Stimulated activated CD8-positive, alpha-beta memory T cell treated with anti-CD3 and anti-CD28 coated beads, Interleukin-15, amount 100 ng/mL, for 24 hours (primary cell): ENCODE measurements at places on chromosomes 12 and 14.
A peak's percentile ranks its signal among the peaks of the same experiment; 100 is the strongest.

GRCh38 chr12:57549909-57550640 is at the start of gene KIF5A:
TSS of gene KIF5A (plus strand) at chr12:57550044. CDS start at chr12:57550272, 228 bp downstream.
- DNase-seq = peak; percentile 30

DNA sequence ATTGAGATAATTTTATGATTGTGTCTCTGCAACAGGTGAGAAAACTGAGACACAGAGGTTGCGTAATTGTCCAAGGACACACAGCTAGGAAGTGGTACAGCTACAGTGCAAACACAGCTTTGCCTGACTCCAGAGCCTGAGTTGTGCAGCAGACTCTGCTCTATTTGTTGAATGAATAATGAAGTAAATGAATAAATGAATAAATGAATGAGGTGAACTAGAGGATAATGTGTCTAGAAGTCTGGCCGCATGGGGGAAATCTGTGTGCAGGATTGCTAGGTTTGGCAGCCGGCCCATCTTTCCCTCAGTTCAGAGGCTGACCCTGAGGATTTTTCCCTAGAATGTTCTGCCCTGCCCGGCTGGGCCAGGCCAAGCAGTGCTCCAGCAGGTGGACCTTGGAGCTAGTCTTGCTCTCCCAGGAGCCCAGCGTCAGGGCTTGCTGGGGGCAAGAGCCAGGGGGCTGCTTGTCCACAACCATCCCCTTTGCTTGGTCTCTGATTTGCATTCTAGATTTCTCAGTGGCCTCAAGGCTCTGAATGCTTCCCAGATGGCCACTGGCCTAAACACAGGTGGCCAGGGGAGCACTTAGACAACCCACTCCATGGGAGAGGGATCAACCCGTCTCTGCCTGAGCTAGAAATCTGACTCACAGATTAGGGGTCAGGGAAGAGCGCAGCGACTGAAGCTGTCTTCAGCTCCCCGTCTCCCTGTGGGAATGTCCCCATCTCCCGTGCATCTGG is 225.2 kb downstream of the C12orf75 start:
- no peak for DNase-seq

- DNase-seq = no peak
Measured at GRCh38 chr14:94868772-94869072, 98.8 kb upstream of the GSC start.

DNA sequence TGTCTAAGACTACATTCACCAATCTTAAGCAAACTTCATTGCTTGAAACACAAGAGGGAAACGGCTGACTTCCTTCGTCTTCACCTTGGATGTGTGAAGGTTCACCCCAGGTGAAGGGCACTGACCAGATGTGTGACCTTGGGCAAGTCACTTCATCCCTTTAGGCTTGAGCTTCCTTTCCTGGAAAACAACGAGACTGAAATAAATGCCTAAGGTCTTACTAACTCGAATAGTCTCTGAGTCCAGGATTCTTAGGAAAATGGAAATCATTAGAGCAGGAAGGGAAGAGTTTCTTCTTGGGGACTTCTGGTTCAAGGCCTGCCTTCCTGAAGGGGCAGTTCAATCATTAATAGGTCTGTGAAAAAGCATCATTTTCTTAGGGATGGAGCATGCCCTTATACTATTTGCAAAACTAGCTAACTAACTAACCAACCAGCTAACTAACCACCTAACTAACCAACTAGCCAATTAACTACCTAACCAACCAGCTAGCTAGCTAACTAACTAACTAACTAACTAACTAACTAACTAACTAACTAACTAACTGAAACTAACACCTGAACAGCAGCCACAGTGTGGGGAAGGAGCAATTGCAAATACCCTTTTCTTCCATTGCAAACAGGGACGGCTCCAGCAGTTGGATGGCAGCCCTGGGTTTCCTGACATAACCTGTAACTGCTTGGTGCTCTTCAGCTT is 31.5 kb upstream of the EMP1 start:
- DNase-seq = no peak

DNA sequence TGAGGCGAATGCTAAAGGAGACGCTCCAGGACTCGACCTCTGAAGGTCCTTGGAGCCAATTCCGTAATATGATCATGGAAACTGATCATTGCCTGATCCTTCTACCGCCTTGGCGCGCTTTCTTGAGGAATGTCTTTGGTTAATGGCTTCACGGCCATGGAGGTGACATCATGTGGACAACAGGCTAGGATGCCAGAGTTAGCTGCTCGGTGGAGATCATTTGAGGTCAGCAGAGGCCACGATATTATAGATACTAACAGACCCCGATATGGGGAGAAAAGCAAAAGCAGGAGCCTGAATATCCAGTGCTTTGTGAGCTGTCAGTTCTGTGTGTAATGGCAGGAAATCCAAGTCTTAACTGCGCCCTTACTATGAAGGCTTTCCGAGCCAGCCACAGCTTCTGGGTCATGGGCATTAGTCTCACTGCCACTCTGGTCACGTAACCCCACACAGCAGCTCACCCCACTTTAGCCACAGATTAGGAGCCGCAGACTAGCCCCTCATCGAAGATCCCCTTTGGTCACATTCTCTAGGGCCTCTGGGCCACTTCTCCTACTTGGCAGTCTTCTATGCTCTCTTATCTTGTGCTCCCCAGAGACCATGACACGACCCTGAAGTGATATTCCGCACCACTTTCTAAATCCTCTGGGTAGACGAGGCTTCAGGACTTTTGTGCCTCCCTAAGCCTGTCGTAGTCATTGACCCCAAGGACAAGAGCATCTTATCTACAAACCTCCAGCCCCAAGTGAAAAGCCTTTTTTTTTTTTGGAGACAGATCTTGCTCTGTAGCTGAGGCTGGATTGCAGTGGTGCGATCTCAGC is 724 bp upstream of the CS start:
- DNase-seq = no peak

GRCh38 chr12:62520361-62520760 is 53.7 kb downstream of the MON2 start:
- DNase-seq = no peak

DNA sequence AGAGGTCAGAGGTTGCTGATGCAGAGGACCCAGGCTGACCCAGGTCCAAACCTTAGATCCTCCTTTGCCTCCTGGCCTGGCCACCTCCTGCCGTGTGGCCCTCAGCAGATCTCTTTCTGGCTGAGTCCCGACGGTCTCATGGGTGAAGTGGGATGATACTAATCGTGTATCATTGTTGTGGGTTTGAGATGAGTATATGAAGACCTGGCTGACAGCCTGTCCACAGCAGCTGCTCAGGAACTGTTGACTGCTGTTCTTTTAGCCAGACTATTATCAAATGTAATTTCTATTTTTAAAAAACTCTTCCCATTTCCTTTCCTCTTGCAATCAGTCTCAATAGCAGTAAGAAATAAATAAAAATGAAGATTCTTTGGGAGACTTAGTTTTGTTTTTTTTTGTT is 45.6 kb downstream of the ANKRD9 start:
- DNase-seq = no peak

DNA sequence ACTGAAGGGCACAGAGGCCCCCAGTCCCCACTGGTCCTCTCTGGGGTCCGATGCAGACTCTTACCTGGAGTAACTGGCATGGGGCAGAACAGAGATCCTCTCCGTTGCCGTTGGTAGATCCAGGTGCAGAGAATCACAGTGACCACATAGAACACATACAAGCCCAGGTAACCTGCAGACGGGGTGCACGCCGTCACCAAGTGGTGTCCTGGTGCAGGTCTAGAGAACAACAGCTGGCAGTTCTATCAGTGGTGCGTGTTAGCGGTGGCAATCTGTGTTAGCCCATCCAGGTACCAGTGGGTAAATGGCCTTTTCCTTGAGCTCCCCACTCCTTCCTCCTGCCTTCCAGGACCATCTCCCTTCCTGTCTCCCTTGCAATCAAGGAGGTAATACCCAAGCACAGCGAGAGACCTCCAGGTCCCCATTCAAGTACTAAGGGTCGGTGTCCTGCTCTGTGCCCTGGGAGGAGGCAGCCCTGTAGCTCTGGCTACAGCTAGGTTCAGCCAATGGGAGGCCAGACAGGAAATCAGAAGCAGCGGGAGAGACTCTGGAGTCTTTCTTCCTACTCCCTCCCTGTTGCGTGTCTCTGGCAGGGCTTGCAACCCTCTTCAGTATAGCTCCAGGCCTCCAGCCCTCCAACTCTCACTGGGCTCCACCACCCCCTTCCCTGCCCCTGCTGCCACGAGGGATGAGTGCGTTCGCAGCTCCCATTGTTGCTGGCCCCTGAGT is 15.8 kb downstream of the SLC8B1 start:
- no peak for DNase-seq

DNA sequence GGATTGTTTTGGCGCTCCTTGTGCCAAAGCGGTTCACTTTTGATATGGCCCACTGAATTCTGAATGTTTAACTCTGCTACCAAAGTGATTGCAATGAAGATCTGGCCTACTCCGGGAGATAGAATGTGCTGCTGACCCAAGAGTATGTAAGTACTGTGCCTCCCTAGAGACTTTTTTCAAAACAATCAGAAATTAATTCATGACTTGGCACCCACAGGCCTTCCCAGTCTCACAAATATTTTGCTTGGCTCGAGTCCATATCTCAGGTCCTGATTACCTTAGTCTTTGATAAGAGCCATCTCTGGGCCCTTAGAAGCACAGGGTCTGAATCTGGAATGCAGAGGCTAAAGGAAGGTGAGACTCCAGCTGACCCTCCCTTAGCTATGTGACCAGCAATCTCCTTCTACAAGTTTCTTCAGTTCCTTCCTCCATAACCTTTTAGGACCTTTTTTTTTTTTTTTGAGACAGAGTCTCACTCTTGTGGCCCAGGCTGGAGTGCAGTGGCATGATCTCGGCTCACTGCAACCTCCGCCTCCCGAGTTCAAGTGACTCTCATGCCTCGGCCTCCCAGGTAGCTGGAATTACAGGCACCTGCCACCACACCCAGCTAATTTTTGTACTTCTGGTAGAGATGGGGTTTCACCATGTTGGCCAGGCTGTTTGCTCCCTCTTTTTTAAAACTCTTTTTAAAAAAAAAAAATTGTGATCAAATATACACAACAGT is 49.5 kb upstream of the METAP2 start:
- DNase-seq = no peak

DNA sequence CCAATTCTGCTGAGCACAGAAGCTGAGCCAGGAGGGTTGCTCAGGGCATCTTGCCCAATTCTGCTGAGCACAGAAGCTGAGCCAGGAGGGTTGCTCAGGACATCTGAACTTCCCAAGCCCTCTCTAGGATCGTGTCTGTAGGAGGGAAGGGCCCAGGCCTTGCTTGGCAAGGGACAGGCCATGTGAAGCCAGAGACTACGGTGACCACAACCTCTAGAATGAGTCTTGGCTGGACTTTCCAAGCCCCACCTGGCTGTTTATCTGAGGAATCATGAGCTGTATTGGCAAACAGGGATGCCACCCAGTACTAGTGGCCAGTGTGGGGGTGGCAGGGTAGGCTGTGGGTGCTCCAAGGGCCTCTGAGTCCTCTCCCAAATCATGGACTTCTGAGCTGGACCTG is 7.7 kb upstream of the SERPINA6 start:
- no peak for DNase-seq

DNA sequence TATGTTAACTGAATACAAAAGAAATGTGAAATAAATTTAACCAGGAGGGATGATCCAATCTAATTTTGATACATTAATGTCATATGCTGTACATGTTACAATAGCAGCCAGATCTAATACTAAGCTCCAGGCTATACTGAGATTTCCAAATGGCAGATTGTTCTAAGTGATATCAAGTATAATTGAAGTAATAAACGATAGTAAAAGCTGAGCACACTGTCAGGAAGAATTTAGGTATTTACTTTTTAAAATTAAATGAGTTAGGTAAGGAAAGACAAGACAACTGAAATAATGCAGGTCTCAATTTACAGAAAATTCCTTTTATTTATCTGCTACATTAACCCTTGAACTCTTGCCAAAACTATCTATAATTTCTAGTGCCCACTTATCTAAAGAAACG is 39.9 kb downstream of the INSM2 start:
- DNase-seq = no peak

- no peak for DNase-seq
Measured at GRCh38 chr12:132558042-132558856, 52.1 kb downstream of the LRCOL1 start.

- DNase-seq = no peak
Measured at GRCh38 chr14:64417771-64418125, 29.6 kb downstream of the MTHFD1 start.

- DNase-seq = no peak
Measured at GRCh38 chr12:20018406-20018805, 349.9 kb upstream of the PDE3A start.

DNA sequence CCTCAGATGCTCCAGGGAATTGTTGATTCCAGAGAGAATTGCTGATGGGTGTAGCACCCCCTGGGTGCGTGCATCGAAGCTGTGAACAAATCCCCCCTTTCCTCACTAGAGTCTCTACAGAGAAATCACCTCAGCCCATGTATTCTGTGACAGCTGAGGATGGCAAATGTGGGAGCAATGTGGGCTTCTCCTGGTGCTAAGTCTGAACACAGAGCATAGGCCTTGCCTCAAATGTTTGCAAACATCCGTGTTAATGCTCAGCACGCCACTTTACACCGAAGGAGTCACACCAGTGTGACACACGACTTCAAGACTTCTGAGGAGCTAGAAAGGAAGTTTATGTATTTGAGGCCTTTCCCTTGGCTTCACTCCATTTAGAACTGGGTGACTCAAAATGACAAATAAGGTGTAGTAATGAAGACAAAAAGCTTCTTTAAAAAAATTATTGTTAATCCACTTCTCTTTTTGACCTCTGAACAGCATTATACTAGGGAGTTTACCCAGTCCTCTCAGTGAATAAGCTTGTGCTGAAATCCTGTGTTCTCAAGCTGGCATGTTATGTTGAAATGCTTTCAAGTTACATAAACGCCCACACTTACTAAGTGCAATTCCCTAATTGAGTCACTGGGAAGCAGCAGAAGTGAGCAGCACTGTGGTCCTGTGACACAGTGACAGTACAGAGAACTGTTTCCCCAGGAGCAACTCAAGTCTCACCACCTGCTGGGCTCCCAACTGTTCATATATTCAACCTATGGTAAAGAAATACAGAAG is 92.9 kb downstream of the FAR2 start:
- no peak for DNase-seq

- no peak for DNase-seq
Measured at GRCh38 chr12:52433501-52434080, 580 bp downstream of the KRT75 start.

GRCh38 chr14:35818346-35819115 is 7.6 kb upstream of the BRMS1L start:
- no peak for DNase-seq

- DNase-seq = no peak
Measured at GRCh38 chr12:102197789-102198188, at the start of gene PMCH. TSS of gene PMCH (minus strand) at chr12:102197833. CDS start at chr12:102197770, 63 bp downstream.

- DNase-seq = no peak
Measured at GRCh38 chr14:75515629-75515996, 6.7 kb upstream of the BATF start.

GRCh38 chr12:10331642-10332239 is 24.1 kb downstream of the KLRD1 start:
- no peak for DNase-seq
